ENCODE measurements at places on chromosomes 6 and 20.

DNA sequence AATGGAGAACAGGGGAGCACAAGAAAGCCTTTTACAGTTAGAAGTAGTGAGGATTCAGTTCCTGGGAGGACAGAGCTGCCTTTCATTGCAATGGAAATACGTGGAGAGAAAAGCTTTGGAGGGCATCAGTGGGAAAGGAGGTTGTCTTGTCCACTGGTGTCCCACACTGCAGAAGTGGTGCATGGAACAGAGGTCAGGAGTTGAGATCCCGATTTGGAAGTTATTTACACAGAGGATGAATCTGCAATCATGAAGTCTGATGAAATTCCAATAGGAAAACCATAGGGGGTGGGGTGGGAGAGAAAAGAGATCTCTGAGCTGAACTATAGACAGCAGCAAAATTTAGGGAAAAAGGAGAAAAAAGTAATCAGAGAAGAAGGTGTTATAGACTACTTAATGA, 33.6 kb downstream of the ADGRG6 start:
- no peak for DNase-seq

- no peak for DNase-seq
Observed at GRCh38 chr20:1417790-1418189, 24.9 kb upstream of the FKBP1A start.

- no peak for DNase-seq
Observed at GRCh38 chr6:36361071-36361470, 24.4 kb upstream of the BNIP5 start.

DNA sequence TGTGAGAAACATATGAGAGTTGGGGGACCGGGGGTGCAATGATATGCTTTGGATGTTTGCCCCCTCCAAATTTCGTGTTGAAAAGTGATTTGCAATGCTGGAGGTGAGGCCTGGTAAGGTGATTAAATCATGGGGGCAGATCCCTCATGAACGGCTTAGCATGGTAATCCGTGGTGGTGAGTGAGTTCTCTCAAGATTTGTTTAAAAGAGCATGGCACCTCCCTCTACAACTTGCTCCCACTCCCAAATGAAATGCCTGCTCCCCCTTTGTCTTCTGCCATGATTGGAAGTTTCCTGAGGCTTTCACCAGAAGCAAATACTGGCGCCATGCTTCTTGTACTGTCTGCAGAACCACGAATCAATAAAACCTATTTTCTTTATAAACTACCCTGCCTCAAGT, 2.5 kb downstream of the DEK start:
- DNase-seq = no peak

- DNase-seq = no peak
Observed at GRCh38 chr6:130978660-130979396, 84.2 kb downstream of the EPB41L2 start.

DNA sequence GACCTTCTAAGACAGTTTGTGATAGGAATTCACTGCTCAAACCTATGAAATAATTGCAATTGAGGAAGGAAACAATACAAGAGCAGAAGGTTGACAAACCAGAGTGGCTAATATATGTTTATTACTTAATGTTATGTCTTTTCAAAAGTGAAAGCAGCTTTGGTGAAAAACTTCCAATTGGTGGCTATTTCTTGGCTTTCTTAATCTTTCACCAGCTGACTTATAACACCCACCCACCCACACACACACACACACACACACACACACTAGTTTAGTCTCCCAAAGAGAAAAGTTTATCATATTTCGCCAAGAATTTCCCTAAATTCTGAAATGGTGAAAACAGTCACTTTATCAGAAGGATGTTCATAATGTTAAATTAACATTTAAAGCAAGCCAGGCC, 583.5 kb downstream of the EYS start:
- no peak for DNase-seq

- DNase-seq = no peak
Observed at GRCh38 chr6:19772891-19773290, 64.3 kb upstream of the ID4 start.

DNA sequence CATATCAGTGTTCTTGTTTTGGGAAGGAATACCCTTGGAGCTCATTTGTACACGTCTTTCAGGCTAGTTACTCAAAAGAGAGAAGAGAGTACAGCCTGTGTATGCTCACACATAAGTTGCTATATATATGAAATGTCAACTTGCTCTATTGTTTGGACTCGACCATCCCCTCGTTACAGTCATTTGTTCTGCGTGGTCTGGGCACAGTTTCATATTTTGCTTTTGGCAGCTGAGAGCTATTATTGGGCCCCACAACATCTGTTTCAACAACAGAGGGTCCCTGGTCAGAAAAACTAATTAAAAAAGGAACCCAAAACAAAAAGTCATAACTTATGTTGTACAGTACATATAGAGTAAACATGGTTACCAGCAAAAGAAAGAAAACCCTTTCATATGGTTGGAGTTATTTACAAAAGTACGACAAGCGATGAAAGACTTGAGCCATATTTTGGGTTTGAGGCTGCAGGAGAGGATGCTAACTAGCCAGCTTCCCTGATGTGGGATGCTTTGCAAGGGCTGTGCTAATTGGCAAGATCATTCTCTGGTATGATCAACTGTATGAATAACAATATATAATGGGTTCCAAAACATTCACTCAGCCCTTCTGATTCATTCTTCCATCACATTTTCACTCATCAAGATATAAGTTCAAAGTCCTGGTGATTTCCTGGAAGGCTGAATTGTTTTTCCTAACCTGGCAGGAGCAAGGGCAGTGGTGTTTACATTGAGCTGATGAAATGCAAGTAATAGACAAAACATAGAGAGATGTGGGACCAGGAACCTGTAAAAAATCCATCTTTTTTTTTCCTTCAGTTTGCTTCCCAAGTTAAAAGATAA, 137.9 kb downstream of the RPS12 start:
- no peak for DNase-seq

DNA sequence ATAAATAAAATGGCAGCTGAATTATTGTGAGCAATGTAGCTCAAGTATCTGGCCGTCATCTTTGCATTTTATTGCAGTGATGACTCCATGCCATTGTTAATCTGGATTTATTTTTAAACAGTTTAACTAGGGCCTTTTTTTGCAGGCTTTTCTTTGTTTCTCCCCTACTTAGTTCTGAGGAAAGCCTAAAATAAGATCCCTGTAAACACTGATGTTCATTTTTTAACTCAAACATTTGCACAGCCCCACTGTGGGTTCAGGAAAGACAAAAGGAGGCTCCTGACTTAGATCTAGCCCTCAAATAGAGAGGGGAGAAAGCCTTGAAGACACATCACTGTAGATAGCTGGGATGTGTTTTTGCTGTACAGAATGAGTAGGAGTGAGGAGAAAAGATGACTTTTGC, 69.2 kb downstream of the PLEKHG1 start:
- DNase-seq = no peak
